ENCODE measurements at places on chromosomes 2 and 18.
A peak's percentile ranks its signal among the peaks of the same experiment; 100 is the strongest.

- no peak for DNase-seq
Measured at GRCh38 chr18:69674966-69675365, 272.7 kb downstream of the CD226 start.

DNA sequence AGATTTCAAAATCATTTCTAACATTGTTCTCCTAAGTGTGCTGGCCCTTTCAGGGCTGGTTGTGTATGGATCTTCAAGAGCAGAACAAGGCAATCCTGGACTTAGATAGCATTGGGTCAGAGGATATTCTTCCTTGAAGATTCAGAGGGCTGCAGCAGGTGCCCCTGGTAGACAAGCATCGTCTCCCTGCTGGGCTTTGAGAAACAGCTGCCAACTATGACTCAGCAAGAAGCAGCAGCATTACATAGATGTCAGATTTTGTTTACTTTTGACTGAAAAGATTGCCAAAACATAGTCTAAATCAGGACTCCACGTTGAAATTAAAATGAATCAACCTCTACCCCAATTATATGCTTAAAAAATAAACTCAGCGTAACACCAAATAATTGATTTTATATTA, 618.8 kb downstream of the SOCS6 start:
- DNase-seq, result peak; percentile 31

GRCh38 chr18:70387027-70387426, 98.2 kb downstream of the SOCS6 start:
- no peak for DNase-seq

GRCh38 chr2:72104821-72105588, 42.7 kb downstream of the CYP26B1 start:
- no peak for DNase-seq

DNA sequence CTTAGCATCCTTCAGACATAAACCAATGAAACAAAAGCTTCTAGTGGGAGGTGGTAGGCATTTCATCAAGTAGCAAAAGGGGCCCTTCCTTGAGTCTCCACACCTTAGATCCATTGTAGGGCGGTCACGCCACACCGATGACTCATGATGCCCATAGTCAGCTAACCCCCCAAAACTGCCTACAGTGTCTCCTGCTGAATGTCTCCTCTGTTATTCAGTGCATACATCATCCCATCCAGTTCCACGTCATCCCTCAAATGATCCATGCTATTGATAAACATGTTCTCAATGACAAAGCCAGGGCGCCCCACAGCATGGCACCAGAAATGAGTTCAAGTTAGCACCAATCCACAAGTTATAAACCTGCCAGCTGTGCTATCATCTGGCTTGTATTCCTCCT, 57.4 kb upstream of the ACKR3 start:
- DNase-seq, result no peak

DNA sequence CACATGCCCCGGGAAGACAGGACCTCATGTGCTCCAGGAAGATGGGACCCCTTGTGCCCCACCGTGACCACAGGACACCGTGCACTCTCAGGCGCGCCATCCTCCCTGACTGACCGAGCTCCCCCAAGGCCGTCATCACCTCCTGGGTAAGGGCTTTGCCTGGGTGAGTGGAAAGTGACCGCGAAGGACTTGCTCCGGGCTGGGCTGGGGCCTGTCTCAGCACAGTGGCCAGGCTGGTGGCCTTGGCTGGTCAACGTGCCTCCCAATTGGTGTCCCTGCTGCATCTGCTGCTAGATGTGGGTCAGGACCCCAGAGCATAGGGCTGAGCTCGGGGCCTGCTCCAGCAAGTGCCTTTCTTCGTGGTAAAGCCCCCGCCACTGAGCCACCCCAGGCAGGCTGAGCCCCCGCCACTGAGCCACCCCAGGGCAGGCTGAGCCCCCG, 69.7 kb upstream of the CTDP1 start:
- no peak for DNase-seq

GRCh38 chr2:46569766-46570165, 90.4 kb downstream of the TMEM247 start:
- DNase-seq, result no peak

DNA sequence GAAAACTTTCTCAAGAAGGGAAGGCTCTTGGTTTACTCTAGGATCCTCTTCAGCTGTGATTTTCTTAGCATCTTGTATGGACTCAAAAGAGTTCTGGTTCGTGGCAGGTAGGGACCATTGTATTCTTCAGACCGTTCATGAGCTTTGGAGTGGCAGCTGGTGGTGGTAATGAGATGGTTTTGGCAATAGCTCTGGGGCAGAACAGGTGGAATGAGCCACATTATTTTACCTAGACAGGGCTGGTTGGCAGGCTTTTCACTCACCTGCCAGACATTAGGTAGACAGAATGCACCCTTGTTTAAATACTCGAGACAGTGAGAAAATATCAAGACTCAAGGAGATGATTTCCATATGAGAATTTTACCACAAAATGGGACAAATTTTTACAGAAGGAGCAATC, 26.2 kb upstream of the MGAT5 start:
- DNase-seq, result no peak

GRCh38 chr2:118548880-118549488, 298.5 kb downstream of the EN1 start:
- no peak for DNase-seq

- no peak for DNase-seq
Measured at GRCh38 chr2:185144159-185144919, 546.0 kb downstream of the ZNF804A start.

- no peak for DNase-seq
Measured at GRCh38 chr2:72841462-72842125, 15.8 kb upstream of the EXOC6B start.

- no peak for DNase-seq
Measured at GRCh38 chr2:224722770-224723169, 6.6 kb upstream of the CCDC195 start.

GRCh38 chr2:237012577-237013267, 73.0 kb upstream of the COPS8 start:
- DNase-seq, result peak; percentile 90

- no peak for DNase-seq
Measured at GRCh38 chr2:77322431-77322830, 199.7 kb downstream of the LRRTM4 start.

GRCh38 chr2:144324446-144325045, 195.4 kb downstream of the ZEB2 start:
- no peak for DNase-seq

GRCh38 chr2:172701250-172701649, 34.4 kb upstream of the RAPGEF4 start:
- peak; percentile 43 for DNase-seq

- DNase-seq, result peak; percentile 95
Measured at GRCh38 chr18:67359873-67360838, 156.4 kb downstream of the DSEL start.

DNA sequence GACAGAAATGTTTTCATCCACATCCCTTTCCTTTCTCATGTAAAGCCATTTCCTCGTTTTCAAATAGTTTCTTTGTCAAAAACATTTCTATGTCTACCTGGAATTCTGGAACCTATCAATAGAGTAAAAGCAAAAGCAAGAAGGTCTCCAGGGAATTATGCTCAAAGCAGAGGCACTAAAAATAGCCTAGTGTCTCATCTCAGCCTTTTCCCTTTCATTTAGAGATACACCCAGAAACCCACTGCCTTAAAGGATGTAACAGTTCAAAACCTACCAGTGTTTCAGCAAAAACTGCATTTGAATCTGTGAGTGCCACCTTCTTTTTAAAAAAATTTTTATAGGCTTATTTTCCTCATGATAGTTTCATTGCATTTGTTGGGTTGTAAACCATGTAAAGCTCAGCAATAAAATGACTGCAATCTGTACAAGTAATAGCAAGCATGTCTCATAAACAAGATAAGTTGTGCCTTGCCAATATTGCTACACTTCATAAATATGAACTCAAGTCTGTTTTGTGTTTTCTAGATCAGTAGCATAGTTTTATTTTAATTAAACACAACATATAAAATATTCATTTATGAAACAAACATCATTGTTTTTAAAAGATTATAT, 927.3 kb upstream of the ACVR2A start:
- DNase-seq, result no peak

DNA sequence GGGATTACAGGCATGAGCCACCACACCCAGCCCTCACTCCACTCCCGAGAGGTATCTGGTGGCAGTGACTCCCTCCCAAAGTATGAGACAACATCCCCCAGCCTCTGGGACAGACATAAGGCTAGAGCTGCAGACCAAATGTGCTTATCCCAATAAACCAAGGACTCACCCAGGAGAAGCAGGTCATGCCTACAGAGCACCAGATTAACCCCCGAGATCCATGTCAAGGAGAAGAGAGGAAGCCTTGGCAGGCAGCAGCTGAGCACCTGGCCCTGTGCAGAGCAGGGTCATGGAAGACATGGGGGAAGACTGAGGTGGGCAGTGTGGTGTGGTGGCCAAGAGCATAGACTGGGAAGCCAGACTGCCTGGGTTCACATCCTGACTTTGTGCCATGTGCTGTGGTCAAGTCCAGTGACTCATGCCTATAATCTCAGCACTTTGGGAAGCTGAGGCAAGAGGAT, 7.2 kb downstream of the RAB11FIP5 start:
- no peak for DNase-seq

GRCh38 chr18:56986829-56987228, 160.1 kb upstream of the BOD1L2 start:
- DNase-seq, result no peak

DNA sequence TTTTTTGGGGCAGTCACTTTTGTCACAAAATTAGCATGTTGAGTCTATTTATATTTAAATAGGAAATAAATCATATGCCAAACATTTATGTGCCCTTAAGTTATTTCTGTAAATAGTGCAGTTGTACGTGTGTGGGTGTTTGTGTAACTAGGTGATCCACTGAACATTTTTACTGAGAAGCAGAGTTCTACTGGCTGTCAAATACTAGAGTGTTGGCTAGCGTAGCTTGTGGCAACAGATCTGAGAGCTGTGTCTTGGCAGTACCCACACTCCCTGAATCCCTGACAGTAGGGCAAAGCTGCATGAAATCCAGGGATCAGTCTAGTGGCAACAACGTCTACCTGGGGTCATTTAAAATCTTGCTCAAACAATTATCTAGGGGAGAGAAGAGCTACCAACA, 273.1 kb upstream of the SLC8A1 start:
- DNase-seq, result no peak

DNA sequence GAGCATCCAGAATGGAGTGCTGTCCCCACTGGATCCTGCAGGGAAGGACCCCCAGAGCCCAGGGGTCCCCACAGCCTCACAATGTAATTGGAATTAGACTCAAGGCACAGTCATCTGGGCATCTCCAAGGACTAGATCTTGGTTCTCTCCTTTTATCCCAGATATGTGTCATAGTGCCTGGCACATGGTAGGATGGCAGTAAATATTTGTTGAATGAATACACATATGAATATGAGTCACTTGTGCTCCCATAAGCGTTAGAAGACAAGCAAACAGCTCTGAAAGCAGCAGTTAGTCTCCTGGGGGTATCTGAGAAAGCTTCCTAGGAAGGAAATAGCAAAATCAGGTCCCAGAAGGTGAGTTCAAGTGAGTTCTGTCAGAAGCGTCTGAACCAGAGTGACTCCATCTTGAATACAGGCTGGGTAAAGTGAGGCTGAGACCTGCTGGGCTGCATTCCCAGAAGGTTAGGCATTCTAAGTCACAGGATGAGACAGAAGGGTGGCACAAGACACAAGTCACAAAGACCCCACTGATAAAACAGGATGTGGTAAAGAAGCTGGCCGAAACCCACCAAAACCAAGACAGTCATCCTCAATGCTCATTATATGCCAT, 234.1 kb upstream of the ID2 start:
- peak; percentile 22 for DNase-seq

DNA sequence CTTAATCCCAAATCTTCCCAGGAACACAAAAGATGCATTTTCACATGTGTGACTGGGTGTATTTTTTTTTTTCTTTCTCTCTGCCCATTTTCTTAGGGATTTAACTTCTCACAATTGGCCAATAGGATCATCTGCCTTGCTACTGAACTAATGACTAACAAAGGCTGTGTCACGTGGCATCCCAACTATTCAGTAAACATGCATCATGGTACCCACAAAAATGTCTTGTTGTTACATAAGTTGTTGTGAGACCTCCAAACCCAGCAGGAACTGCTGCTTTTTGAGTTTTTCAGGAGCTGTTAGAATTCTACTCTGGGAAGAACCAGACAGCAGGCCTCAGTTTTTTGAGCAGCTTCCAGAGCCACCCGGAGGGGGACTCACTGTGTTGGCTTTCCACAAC, 31.9 kb downstream of the GAD1 start:
- peak; percentile 44 for DNase-seq

GRCh38 chr2:10475811-10476660, 27.9 kb upstream of the ODC1 start:
- no peak for DNase-seq

- DNase-seq, result no peak
Measured at GRCh38 chr2:3138621-3139020, 239.0 kb downstream of the EIPR1 start.

- no peak for DNase-seq
Measured at GRCh38 chr18:70523035-70523791, 234.4 kb downstream of the SOCS6 start.

DNA sequence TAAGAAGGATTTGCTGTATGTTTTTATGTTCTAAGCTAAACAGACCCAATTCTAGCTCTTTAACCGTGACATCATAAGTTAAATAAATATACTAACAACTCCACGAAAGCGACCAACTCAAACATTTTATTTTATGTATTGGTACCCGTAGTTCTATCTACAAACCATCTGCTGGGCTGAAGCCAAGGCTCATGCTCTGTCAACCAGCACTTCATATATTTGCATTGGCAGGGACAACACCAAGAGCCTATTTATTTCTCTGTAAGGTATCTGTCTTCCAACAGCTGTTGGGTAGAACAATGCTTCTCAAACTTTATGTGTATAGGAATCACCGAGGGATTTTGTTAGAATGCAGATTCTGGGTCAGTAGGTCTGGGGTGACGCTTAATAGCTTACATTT, 64.5 kb downstream of the PID1 start:
- no peak for DNase-seq

DNA sequence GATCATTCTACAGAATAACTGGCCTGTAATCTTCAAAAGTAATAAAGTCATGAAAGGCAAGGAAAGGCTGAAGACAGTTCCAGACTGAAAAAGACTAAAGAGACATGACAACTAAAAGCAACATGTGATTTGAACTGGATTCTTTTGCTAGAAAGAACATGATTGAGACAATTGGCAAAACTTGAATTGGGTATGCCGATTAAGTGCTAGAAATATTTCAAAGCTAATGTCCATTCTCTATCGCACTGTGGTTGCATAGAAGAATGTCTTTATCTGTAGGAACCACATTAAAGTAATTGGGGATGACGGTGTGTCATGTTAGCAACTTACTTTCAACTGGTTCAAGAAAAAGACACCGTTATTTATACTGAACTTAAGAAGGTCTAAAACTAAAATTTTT, 98.5 kb downstream of the EXOC6B start:
- no peak for DNase-seq
